Stimulated activated CD8-positive, alpha-beta memory T cell treated with anti-CD3 and anti-CD28 coated beads, Interleukin-7, amount 100 ng/mL, for 1 hour (primary cell): ENCODE measurements at places on chromosomes 1 and 21.

DNA sequence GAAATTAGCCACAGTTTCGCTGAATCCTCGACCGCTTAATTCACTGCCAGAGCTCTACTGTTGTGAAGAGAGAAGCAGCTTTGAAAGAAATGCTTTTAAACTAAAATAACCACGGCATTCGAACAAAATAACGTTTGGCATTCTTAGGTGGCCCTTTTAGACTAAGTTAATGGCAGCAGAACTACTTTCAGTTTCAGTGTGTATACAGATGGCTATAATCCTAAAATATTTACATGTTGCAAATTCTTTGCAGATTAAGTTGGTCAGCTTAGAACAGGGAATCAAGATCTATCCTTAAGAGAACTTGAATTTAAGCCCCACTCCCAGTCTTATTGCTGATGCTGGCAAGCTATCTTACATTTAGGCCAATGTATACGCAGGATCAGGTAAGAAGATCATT is 62.7 kb downstream of the ADSS2 start:
- DNase-seq, result no peak

- DNase-seq, result no peak
These were observed 20.8 kb downstream of the ACADM start for GRCh38 chr1:75745276-75745675.

GRCh38 chr1:45443580-45444446 is 47.1 kb downstream of the TESK2 start:
- no peak for DNase-seq

- no peak for DNase-seq
These were observed 70.3 kb upstream of the RGL1 start for GRCh38 chr1:183734543-183735036.

- no peak for DNase-seq
These were observed 13.3 kb downstream of the PMF1 start for GRCh38 chr1:156226116-156226538.

DNA sequence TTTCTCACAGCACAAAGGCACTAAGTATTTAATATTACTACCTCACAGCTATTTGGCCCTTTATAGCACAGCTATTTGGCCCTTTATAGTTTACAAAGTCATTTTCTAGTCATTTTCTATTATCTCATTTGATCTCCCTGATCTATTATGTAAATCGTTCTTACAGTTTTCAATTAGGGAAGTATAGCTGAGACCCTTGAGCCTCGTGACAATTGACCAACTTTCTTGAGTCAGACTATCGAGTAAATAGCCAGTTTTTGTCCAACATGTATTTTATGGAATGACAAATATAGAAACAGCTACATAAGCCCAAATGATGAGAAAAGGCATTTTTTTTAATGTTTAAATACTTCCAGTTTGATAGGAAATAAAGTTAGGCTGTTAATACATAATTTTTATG is 7.0 kb upstream of the ANGPTL1 start:
- no peak for DNase-seq

- DNase-seq, result no peak
These were observed 17.6 kb downstream of the RIT1 start for GRCh38 chr1:155893389-155894142.

DNA sequence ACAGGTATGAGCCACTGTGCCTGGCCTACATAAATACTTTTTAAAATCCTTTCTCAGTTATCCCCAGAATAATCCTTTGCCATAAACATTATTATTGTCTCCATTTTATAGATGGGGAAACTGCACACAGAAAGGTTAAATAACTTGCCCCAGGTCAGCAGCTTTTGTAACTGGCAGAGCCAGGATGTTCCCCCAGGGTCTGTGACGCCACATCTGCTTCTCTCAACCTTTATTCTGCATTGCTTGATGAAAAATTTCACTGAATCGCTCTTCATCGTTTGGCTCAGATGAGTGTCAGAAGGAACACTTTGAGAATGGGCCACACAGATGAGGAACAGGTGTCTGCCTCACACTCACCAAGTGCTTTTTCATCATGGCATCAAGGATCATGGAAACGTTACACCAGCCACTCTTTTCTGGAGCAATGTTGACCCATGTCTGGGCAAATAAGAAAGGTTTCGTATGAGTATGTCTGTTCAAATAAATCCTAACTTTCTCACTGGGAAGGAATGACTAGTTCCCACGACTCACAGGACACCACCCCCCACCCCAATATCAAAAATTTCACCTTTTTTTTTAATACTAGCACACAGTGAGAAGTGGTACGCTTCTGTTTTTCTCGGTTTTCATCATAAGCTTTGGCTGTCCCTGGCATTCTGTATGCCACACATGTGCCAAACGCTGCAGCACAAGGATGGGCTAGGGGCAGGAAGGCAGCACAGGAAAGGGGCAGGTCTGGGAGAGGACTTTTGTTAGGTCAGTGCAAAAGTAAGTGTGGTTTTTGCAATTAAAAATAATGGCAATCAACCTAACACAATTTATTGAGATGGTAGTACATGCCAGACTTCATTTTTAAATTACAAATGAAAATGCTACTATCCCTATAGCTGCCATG is 9.0 kb upstream of the PTGFRN start:
- DNase-seq, result no peak

- no peak for DNase-seq
These were observed 182.0 kb downstream of the ST6GALNAC3 start for GRCh38 chr1:76256289-76257223.

DNA sequence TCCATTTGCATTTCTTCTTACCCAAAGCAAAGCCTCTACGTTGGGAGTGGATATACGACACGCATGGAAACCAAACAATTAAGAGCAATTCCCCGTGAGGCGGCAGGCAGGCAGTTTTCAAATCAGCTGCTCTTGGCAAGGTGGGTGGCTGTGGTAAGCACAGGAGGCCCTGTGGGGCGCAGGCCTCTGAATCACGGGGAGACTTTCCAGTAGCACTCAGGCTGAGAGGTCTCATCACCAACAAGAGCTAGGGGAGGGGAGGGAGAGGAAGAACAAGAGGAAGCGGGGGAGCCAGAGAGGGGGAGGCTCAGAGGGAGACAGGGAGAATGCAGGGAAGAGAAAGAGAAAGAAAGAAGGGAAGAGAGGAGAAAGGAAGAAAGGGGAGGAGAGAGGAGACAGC is 56.4 kb downstream of the MT1HL1 start:
- DNase-seq, result no peak

DNA sequence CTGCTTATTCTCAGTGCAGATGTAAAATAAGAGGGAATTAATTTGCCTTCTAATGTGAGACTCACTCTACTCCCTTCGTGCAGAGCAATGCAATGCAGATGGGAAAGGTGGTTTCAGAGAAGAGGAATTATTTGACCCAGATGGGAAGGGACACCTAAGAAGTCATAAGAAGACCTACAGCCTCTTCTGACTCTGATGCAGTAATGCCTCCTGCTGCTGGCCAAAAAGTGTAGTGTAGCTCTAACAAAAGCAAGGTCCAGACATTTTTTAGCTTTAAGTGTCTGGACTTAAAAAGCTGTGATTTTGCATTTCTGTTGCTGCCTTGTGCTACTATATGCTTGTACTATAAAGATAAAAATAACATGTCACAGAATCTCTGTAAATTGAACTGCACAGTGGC is 501.4 kb downstream of the TTLL7 start:
- DNase-seq, result no peak

DNA sequence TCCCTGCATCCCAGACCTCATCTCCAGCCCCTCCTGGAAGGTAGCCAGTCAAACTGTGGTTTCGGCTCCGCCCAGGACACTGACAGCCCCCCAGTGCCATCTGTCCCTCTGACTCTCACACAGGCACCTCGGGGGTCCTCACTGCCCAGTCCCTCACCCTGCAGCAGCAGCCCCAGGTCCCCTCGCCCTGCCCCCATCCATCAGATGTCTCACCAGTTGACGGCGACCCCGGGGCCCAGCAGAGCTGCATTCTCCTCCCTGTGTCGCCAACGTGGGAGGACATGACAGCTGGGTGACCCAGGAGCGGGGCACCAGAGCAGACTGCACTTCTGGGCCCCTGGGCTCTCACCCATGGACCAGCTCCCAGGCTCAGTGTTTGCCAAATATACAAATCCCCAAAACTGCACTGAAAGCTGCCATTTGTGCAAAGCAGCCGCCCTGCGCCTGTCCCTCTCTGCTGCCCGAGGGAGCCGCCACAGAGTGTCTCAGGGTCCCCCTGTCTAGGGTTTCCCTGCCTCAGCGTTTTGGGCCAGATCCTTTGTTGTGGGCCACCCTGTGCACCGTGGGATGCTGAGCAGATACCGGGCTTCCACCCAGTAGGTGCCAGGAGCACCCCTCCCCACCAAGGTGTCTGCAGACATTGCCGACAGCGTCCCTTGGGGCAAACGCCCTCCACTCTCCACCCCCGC is 48.2 kb downstream of the PRDM15 start:
- DNase-seq, result no peak

DNA sequence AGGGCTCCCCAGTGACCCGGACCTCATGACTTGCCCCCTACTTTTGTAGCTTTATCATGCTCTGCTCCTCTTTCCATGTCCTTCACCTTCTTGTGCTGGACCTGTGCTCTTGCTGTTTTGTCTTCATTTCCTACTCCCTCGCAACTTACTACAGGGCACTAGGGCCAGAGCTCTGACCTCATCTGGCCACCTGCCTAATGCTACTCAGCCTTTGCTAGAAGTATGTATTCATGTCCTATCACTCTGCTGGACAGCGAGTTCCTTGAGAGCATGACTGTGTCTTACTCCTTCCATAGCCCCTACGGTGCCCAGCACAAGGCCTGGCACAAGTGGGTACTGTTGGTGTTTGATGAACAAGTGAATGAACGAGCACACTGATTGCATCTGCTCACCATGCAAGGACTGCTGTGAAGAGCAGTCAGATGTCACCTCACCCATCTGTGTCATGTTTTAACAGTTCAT is 1.9 kb downstream of the MTFR1L start:
- DNase-seq, result no peak

GRCh38 chr1:219826290-219826689 is 102.1 kb downstream of the SLC30A10 start:
- no peak for DNase-seq

DNA sequence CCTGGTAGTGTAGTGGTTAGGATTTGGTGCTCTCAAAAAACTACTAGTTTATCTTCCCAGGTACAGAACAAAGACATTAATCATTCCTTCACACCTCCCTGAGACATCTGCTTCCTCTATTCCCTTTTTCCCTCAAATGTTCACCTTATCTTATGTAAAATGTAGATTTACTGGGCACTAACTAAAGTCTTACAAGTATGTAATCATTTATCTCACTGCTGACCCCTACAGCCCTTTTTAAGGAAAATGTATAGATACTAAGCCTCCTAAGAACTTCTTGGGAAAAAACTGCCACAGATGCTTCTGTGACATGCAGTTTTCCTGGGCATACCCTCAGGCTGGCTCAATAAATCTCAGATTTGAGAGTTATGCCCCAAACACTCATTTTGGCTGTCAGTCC is 50.8 kb upstream of the NEK7 start:
- DNase-seq, result no peak

GRCh38 chr1:25008192-25008485 is 78.1 kb upstream of the RUNX3 start:
- no peak for DNase-seq

- no peak for DNase-seq
These were observed 4.9 kb downstream of the VWA1 start for GRCh38 chr1:1440262-1441001.

GRCh38 chr21:39837861-39838359 is 29.3 kb upstream of the PCP4 start:
- no peak for DNase-seq

GRCh38 chr1:2967329-2967725 is 53.9 kb upstream of the ACTRT2 start:
- DNase-seq, result no peak

DNA sequence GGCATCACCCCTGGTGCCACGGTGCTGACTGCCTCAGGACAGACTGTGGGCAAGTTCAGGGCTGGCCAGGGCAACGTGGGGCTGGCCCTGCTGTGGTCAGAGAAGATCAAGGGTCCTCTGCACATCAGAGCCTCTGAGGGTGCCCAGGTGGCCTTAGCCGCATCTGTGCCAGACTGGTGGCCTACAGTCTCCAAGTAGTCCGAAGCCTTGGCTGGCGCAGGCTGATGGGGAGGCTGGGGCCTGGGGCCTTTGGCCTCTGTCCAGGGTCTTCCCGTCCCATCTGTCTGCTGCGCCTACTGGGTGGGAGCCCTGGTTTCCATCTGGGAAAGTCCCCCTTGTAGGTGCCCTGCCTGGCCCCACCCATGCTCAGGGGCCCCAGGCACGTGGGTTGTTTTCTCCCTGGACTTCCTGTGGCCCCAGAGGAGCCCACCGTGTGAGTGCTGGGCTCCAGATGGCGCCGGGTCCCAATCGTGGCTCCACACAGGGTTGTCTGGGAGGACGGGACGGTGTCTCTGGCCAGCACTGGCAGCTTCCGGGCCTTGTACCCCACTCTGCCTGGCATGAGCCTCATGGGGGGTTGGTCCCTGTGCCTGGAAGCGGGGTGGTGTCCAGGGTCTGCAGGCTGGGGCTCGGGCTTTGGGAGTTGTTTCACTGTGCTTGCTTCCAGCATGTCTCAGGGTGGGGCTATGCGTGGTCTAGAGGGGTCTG is 9.9 kb downstream of the IBA57 start:
- no peak for DNase-seq
